Peyer's patch (tissue), 4 donors: ENCODE measurements at places on chromosomes 2 and 18.

- DNase-seq = no peak
These were observed 835.1 kb downstream of the RNF144A start for GRCh38 chr2:7752291-7752690.

- no peak for DNase-seq
These were observed 49.0 kb upstream of the BCL2L11 start for GRCh38 chr2:111071600-111072171.

DNA sequence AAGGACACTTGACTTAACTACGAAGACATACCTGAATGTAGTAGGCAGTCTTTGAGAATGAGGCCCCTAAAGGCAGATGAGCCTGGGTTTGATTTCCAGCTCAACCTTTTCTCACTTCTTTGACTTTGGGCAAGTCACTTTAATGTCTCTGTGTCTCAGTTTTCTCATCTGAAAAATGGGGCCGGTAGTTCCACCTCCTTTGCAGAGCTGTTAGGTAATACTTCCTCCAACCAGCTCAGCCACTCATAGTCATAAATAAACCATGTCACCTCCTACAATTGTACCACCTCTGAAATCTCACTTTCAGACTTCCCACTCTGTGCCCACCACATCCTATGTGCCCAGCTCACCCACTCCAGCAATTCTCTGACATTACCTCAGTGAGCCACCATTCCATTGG, 10.4 kb downstream of the ARHGAP25 start:
- no peak for DNase-seq

- DNase-seq = no peak
These were observed 101.3 kb downstream of the DNAH7 start for GRCh38 chr2:195967336-195967735.

- DNase-seq = no peak
These were observed 46.8 kb upstream of the TRIM43B start for GRCh38 chr2:95531254-95531771.

GRCh38 chr18:48929941-48930713, 20.6 kb downstream of the SMAD7 start:
- DNase-seq = peak; percentile 90
